T-helper 2 cell (primary cell): ENCODE measurements at places on chromosomes 1 and 21.

- no peak for DNase-seq
Measured at GRCh38 chr1:119052267-119052666, 64.1 kb upstream of the TBX15 start.

DNA sequence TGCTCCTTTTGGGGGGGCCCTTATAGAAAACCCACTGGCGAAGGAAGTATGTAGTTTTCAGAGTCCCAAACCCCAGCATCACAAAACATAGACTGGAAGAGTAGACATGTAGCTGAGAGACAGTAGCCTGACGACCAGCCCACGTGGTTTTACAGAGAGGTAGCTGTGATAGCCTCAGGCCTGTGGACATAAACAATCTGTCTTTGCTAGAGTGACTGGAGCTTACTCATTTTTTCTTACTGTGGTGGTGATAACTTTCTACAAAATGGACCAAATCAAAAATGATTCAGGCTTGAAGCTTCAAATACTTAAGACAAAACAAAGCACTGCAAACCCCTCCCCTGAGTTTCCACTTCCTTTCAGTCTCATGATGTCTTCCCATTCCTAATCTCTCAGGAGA, 497.0 kb downstream of the RWDD3 start:
- no peak for DNase-seq

- no peak for DNase-seq
Measured at GRCh38 chr21:38984982-38985567, 179.3 kb downstream of the ETS2 start.

- no peak for DNase-seq
Measured at GRCh38 chr1:234452406-234452965, 26.5 kb downstream of the TARBP1 start.

GRCh38 chr1:206693592-206693991, 8.9 kb downstream of the MAPKAPK2 start:
- DNase-seq, result no peak

- DNase-seq, result peak; percentile 7
Measured at GRCh38 chr1:24384251-24385090, 29.1 kb downstream of the STPG1 start.

DNA sequence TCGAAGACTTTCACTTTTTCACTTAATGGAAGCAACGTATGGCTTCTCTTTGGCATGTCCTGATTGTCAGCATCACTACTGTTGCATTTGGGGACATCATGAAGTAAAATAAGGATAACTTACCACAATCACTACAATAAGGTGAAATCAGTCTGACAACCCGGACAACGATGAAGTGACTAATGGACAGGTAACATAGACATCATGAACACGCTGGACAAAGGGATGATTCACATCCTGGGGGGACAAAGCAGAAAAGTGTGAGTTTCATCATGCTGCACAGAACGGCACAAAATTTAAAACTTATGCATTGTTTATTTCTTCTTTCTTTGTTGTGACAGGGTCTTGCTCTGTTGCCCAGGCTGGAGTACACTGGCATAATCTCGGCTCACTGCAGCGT, 53.9 kb downstream of the FH start:
- DNase-seq, result no peak

DNA sequence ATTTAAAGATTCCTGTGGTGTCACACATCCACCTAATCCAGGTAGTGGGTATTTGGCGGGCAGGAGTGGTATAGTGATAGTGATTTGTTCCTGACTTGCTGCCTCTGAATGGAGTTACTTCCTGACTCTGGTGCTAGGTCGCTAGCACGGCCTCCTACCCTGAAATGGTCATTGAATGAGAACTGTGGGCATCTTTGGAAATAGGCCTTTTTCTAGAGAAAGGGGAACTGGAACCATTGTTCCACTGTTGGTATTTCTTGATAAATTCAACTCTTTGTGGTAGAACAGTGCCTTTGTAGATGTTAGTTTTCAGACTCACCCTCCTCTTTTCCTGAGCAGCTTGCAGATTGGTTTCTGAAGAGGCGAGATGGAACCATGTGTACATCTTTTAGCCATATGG, 1.5 kb downstream of the QSOX1 start:
- DNase-seq, result no peak

DNA sequence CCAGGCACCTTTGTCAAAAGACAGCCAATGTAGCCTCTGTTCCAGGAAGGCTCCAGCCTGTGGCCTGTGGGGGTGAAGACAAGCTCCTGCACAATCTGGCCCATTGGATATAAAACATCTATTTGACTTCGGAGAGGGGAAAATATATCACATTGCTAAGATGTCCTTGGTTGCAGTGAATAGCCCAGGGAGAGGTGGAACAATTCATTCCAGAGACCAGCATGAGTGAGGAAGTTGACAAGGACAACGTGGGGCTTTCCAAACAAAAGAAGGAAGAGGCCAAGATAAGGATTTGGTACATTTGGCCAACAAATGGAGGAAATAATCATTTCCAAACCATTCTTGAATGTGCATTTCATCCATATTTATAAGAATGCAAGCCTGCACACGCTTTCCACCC, 187.0 kb downstream of the ETS2 start:
- no peak for DNase-seq

DNA sequence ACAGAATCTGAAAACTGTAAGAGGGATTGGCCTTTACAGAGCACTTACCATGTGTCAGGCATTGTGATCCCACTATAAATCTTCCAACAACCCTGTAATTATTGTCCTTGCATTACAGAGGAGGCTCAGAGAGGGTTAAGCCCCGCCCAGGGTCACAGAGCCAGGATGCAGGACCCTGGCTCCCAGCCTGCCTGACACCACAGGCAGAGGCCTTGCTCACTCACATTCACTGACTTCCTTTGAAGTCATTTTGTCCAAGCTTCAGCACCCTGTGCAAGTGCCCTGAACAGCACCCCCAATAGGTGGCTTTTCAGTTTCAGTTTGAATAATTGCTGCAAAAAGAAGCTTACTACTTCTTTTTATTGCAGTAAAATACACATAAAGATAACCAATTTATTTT, 256.8 kb upstream of the NFIA start:
- peak; percentile 40 for DNase-seq

GRCh38 chr1:26994787-26995517, 1.5 kb downstream of the TRNP1 start:
- DNase-seq, result no peak

DNA sequence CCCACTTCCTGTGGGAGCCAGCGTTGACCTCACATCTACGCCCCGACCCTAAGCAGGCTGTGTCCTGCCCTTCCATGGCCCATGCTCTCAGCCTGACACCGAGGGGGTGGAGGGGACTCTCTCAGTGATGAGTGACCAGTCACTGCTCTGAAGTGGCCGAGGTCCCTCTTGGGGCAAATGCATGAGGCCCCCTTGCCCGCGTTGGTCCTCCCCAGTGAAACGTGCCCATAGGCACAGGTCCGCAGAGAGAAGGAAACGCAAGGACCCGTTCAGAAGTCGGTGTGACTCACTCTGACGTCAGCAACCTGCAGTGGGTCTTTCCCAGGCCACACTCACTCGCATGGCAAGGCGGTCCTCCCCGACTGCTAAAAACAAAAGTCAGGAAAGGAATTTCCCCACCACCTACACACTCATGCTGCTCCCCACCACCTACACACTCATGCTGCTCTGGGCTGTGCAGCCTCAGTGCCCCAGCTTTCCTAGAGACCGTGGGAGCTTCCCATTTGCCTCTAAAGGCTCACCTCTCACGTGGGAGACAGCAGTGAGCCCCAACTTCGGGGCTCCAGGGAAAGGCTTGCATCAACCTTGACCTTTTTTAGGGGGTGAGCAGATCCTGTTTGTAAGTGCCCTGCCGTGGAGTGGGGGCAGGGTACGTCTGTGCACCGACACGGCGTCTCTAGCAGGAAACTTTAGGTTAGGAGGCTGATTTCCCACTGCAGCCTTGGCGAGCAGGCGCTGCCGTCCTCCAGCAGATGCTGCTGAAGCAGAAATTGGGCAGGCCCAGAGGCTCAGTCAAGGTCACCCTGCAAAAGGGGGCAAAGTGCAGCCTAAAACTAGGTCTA, 11.4 kb downstream of the UBASH3A start:
- DNase-seq, result peak; percentile 59

DNA sequence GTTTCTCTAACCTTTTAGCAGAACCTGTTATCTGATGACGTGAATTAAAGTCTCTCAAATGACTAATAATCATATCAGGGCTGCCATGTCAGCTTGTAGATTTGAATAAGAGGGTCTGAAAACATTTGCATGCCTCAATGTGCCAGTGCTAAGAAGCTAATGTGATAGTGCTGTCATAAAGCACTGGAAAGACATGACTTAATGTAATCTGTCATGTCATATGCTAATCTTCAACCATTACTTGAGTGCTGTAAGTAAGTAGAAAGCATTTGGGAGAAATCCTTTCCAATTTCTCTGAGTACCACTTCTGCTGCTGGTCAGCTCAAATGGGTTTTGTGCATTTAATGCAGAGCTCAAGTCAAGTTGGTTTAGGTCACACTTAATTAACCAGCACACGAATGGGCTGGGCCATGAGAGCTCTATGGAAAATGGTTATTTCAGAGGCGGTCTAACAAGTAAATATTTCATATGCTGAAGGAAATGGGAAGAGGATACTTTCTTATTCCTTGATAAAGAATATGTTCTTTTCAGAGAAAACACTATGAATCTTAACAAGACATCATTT, 609.2 kb downstream of the LMO4 start:
- no peak for DNase-seq
